ENCODE measurements at places on chromosomes 5 and 9.

DNA sequence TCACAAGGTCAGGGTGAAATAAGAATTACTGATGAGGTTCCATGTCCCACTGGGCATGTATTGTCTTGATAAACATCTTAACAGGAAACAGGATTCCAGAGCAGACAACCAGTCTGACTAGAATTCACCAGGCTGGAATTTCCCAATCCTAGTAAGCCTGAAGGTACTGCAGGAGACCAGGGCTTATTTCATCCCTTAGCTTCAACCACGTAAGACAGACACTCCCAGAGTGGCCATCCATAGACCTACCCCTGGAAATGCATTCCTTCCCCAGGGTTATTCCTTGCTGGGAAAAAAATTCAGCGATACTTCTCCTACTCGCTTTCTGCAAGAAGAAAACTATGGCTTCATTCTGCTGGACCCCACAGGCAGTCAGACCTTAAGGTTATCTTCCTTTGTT, 785.4 kb downstream of the NR2F1-AS1 start:
- DNase-seq: no peak

DNA sequence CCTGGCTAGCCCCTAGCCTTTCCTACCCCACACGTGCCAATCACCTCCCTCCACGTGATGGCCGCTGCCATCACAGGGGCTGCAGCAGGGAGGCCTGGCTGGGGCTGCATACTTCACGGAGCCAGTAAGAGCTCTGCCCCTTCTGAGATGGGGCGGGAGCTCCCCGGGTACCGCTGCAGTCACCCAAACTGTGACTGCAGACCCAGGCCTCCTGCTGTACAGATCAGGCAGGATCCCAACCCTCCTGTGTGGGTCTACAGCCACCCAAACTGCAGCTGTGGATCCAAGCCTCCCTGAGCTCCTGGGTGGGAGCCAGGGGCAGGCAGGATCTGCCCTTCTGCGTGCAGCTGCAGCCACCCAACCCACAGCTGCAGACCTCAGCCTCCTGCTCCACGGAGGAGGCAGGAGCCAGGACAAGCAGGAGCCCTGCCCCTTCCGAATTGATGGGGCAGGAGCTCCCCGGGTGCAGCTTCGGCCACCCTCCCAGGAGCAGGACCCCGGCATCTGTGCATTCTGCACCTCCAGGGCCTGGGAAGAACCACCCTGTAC, 3.2 kb upstream of the BTNL9 start:
- no peak for DNase-seq

DNA sequence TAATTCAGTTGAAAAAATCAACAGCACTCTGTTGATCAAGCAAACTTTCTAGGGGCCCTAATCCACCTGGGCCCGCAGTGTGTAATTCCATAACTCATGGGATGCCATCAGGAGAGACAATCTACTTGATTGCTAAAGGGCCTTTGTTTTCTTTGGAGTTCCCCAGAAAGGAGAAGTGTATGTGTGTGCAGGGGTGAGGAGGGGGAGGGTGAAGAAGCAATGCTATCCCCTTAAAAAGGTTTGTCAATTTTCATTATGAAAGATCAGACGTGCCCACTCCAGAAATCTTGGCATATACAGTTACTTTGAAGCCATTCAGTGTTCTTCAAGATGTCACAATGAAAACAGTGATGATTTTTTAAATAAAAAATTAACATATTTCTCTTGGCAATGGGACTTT, 6.2 kb downstream of the PARP8 start:
- no peak for DNase-seq

DNA sequence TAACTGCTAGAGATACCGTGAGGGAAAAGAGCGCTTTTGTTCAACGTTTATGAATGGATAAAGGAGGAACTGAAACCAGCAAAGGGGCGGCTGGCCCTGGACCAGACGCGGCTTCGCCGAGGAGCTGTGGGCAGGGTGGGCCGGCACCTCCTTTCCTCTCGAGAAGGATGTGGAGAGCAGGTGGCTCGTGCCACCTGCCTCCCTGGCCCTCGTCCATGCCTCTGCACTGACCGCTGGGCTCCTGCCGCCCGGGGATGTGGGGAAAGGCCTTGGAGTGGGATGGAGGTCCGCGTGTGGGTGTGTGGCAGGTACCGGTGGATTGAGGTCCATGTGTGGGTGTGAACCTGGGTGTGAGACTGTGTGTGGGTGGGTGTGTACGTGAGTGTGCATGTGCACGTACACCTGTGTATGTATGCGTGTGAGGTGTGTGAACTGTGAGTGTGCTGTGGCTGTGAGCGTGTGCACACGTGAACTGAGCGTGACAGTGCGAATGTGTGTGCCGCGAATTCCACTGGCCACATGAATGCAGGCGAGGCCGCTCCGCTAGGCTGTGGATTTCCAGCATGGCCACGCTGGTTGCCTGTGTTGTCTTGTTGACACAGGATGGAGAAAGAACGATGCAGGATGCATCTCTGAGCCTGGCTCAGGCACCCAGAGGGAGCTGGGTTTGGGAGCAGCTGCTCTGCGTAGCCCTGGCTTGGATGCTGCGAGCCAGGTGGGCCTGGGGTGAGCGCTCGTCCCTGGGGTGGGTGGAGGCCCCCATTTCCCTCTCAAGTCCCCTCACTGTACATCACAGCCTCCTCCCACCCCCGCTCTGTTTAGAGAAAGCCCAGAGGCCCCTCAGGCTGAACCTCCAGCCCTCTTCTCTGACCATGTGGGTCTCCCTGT, 4.4 kb upstream of the CEP72 start:
- no peak for DNase-seq

DNA sequence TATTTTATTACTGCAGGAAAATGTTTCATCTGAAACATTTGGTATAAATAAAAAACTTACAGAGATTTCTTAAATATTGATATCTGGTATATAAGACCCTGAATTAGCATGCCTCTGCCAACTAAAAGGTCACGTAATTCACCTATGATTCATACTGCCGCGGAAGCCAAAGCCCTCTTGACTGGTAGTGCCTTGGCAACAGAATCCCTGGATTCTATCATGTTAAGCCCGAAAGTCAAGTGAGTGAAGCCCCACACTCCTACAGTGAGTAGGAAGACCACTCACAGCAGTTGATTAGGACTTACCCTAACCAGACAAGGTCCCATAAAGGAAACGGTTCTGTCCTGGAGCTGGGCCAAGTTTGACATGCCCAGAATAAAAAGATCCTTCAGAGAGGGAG, 175.6 kb upstream of the NREP start:
- DNase-seq: no peak

DNA sequence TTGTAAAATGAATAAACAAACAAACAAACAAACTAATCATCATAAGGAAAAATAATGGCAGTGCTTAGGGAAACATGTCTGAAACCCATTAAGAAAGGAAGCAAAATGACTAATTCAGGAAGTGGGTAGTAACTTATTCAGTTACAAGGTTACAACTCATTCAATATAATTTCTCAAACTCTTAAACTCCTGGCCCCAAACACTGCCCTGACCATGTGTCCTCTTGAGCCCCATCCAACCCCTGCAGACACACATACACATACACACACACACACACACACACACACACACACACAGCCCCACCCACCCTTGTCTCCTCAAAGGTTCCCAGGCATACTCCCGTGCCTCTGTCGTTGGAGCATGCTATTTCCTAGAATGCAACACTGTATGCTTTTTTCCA, 193.9 kb downstream of the SEC61B start:
- DNase-seq: no peak

DNA sequence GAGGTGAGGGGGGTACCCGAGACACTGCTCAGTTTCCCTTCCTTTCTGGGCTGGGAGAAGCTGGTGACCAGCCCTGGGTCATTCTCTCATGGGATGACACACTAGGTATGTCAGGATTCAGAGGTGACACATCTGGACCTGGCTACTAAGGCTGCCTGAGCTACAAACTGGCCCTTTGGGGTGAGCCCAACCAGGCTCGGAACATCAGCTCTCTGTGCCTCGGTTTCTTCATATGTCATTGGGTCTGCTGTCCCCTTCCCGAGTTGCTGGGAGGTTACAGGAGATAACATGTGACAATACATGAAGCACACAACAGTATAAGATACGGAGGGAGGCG, 11.8 kb downstream of the CARD19 start:
- DNase-seq: no peak

- no peak for DNase-seq
Measured at GRCh38 chr9:38761339-38761738, 41.4 kb upstream of the FAM240B start.

- no peak for DNase-seq
Measured at GRCh38 chr9:131025953-131026858, 17.2 kb downstream of the LAMC3 start.

DNA sequence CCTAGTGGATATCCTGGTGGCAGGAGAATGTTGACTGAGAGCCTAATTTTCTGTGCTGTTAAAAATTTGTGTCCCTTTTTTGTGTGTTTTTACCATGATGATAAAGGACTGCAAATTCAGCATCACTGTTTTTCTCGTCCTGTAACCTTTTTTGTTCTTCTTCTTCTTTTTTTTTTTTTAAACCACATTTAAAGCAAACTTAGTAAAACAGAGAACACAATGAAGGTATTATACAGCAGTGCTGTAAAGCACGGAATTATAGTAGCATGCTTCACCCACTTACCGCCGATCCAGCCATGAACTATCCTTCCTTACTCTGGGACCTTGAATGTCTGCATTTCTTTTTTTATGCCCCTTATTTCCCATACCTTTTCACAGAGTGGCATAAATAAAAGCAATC, 280.0 kb downstream of the ARHGAP26 start:
- no peak for DNase-seq

DNA sequence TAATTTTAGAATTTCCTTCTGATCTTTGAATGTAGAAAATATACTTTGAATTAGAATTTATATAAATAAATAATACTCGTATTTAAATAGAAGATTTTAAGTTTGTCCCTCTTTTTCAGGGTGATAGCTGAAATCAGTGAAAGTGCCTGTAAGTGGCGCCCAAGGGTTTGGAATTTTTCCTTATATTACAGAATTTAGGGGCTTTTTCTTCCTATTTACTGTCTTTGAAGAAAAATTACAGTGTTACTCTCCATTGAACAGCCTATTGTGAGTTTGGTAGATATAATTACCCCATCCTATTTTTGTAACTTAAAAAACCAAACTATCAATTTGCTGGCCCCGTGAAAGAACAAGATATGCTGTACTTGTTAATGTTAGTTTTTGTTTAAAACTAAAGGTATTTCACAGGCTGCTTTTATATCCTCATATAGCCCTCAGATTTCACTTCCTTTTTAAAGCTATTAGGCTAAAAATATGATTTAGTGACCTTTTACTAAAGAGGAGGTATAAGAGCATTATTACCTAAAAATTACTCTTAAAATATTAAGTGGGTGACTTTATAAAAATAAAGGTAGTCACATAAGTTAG, 3.2 kb downstream of the MAP3K1 start:
- DNase-seq: no peak

GRCh38 chr5:4027088-4027734, 431.6 kb downstream of the IRX1 start:
- no peak for DNase-seq

DNA sequence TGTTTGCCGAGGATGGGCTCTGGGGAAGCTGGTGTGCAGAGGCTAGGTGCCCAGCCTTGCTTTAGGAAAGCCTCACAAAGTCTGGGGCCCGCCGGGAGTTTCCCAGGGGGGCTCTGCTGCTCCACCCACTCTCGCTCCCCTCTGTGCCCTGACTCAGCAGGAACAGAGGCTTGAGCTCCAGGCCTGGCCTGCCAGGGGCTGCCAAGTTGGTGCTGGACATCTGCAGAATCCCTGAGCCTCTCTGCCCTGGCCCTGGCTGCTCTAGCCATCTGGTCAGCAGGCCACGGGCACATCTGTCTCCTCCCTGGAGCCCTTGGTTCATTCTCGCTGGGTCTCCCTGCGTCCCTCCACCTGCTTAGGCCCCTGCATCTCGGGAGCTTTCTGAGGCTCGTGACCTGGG, 647 bp upstream of the ADAMTSL2 start:
- DNase-seq: no peak

DNA sequence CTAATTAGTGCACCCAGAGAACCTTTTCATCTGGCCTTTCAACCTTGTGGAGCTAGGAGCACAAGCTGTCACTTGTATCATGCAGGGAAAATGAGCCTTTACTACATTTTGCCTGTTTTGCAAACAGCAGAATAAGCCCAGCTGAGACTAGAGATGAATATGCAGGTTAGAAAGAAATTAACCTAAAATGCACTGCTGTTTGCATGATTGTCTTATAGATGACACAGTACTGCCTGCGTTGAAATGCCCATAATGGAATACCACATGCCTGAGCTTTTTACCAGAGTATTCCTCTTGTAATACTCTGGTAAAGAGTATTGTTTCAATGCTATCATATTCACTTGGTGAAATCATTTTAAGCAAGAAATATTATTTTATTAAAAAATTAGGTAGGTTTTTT, 90.7 kb downstream of the SNX24 start:
- no peak for DNase-seq

- DNase-seq: no peak
Measured at GRCh38 chr9:15769547-15769946, 216.7 kb downstream of the CCDC171 start.

DNA sequence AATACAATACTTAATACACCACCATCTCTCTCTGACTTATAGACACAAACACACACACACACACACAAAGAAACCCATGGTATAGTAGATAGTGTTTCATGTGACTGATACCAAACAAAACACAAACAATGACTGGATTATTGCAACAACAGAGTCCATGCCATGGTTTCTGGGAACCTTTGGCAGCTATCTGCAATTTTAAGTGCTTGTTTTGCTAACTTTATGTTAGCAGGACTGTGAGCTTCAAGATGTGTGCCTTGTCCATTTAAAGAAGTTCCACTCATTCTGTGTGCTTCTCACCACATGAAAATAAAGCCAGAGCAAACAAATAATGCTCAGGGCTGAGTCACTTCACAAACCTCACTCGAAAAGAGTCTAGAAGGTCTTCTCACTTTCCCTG, 15.1 kb upstream of the LURAP1L start:
- DNase-seq: no peak

GRCh38 chr5:137545956-137546355, 46.8 kb upstream of the SPOCK1 start:
- DNase-seq: no peak

DNA sequence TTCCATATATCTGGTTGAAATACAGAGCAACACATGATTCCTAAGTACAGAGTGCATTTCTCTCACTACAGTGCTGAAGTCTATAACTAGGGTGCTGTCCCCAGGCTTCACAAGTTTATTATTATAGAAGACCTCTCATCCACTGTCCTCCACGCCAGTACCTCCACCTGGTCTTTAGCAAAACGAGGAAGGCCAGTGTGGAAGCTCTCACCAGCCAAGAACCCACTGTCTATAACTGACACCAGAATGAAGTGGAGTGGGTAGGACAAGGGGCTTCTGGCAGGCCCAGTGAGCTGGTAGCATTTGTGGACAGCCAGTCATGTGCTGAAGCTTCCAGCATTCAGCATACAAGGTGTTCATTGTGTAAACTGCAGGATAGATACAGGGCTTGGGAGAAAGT, 430.7 kb downstream of the GADD45G start:
- DNase-seq: no peak
